ENCODE measurements at places on chromosomes 16 and 17.

- no peak for DNase-seq
These were observed 45.8 kb upstream of the TOX3 start for GRCh38 chr16:52592778-52593177.

DNA sequence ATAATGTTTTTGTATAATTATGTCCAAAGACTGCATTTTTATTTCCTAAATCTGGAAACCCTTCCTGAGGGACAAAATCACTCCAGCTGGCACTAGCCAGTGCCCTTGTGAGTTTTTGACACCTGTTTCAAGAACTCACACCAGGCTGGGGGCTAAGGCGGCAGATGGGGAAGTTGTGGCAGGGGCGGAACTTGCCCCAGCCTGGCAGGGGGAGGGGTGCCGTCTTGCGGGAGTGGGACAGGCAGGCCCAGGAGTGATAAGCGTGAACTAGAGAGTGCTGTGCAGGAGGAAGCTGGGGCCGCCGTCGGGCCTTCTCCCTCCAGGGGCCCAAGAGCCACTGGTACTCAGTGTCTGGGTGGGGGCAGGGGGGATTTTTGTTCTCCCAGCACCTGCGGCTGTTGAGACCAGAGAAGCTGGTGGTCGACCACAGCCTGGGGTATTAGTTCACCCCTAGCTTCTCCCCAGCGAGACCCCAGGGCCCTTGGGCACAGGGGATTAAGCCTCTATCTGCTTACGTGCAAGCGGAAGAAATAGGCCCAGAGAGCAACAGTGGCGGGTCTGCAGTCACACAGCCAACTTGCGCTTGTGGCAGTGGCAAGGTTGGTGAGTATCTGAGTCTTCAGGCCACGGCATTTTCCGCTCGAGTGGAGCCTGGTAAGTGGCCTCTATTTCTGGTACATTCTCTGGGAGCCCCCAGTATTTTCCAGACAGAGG, 40.2 kb upstream of the PLCG2 start:
- DNase-seq, result no peak

GRCh38 chr17:27315322-27315721, 21.4 kb downstream of the WSB1 start:
- no peak for DNase-seq

GRCh38 chr16:24344784-24345183, 88.6 kb downstream of the CACNG3 start:
- DNase-seq, result no peak

DNA sequence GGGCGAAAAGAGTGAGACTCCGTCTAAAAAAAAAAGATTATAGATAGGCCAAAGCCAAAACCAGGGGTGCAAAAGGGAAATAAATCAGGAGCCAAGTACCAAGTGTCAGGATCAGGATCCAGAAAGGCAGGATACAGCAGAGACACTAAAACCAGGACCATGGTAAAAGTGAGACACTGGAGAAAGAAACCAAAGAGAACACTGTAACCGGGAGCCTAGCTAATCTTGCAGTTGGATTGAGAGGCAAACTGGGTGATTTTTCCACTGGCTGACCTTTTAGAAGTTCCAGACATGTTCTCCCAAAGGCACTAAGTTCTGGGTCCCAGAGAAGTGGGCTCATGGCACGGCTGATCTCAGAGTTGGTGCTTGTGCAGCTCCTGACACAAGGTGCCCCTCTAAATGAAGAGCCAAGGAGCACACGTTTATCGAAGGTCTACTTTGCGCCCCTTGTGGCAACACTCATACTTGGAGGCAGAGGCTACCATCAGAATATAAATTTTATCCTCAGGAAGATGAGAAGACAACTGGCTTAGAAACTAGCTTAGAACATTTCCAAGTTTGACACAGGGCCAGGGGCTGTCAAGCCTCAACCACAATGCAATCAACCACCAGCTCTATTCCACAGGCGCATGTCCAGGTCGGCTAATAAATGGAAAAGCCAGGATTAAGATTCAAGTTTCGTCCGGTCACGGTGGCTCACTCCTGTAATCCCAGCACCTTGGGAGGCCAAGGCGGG, 27.5 kb upstream of the HELZ start:
- no peak for DNase-seq

GRCh38 chr16:709566-710499, 4.2 kb upstream of the FBXL16 start:
- no peak for DNase-seq

DNA sequence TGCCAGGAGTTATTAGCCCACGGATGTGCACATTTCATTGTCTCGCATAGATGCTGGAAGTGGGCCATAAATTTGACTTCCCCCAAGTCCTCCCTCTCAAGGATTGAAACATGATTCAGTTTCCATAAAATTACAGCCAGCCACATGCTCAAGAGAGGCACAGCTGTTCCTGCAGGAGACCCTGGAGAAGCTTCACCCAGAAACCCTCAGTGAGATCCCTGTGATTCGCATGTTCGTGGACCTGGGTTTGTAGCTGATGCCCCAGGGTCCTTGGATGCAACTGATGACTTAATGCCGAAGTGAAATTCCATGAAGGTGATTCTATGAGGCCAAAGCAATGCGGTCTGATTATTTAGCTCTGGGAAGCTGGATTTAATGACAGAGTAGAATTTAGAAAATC, 24.7 kb upstream of the AQP8 start:
- no peak for DNase-seq

GRCh38 chr16:82242201-82242600, 72.2 kb upstream of the MPHOSPH6 start:
- no peak for DNase-seq

- no peak for DNase-seq
These were observed 47.6 kb upstream of the NOG start for GRCh38 chr17:56545930-56546329.

DNA sequence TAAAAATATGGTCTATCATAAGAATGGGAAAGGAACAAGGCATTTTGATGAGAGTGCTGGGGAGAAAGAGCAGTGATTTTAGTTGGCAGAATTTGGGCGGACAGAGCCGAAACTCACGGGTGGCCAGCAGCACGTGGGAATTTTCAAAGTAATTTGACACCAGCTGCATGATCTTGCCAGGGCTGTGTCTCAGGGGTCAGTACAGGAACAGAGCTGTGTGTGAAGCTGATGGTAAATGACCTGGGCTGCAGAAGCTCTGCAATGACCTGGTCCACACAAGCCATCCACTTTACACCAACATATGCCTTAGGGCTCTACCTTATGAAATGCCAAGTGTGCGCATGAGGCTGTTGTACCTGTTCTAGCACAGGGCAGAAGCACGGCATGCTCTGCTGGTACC, 112.0 kb downstream of the ZFHX3 start:
- DNase-seq, result no peak

DNA sequence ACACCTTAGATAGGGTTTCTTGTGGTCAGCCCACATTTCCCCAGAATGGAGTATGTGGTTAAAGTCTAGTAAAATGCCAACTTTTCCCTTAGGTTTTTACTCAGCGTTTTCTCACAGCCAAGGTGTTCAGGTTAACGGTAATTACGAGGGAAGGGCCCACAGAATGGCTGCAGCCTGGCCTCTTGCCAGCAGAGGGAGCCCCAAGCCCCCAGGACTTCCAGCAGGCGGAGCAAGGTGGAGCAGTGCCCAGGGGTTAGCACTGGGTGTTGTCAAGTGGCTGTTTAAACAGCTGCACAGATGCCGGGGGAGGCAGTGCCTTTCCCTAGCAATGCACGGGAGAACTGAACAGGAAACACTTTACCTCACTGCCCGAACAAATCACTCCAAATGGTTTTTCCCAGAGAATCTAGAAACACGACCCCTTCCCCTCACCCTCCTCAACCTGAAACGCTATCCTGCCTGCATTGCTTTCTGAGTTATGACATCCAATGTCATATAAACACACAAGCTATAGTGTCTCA, 6.6 kb downstream of the PHB1 start:
- DNase-seq, result peak; percentile 80

- no peak for DNase-seq
These were observed 1.2 kb downstream of the RNF167 start for GRCh38 chr17:4941319-4941610.

GRCh38 chr17:78613416-78613815, 36.2 kb upstream of the DNAH17 start:
- DNase-seq, result no peak

DNA sequence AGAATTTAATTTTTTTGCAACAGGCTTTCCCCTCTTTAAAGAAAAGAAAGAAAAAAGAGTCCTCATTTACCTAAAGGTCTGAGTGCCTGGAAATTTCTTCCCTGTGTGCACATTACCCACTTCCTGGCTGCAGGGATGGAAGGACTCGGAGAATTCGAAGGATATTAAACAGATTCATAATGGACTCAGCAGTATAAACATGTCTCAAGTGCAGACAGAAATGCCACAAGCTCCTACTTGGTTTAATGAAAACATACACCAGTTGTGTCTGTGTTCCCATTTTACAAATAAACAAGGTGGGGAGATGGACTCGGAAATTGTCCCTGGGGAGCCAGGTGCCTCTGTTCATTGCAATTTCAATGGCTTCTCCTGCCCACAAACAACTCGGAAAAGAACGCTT, 47.2 kb downstream of the MEOX1 start:
- DNase-seq, result no peak

DNA sequence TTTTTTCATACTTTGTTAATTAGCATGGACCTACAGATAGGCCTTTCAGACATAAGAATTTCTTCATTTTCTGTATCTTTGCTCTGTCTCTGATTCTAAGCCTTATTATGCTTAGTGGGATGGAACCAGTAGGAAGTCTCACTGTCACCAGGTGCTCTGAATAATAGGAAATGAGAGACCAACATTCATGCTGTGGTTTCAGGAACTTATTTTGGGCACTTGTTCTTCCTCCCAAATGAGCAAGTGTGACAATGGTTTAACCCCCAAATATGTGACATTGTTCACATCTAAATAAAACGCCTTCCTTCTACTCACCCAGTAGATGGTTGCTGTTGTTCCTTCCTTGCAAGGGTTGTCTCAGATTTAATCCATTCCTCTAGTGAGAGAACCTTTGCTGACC, 100.2 kb downstream of the SYCE1L start:
- no peak for DNase-seq

GRCh38 chr17:77644181-77645071, 314.1 kb upstream of the TNRC6C start:
- no peak for DNase-seq

GRCh38 chr17:64573214-64573613, 66.4 kb downstream of the CEP95 start:
- no peak for DNase-seq

GRCh38 chr16:84284154-84284722, 10.4 kb upstream of the WFDC1 start:
- DNase-seq, result no peak

DNA sequence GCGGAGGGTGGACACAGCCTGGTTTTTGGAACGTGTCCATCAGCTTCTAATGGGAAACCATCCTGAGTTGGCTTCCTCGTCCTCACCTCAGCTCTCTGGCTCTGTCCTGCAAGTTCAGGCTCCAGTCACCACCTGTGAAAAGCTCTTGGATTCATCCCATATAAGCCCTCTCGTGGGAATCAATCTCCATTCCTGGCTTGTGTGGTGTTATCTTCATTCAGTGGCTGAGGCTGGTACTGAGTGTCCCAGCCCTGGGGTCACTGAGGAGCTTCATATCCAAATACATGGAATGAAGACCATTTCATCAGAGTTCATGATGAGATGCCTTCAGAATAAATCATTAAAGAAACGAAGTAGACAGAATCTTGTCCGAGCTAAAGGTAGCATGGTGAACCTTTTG, 189.2 kb downstream of the RBFOX1 start:
- DNase-seq, result no peak

- DNase-seq, result no peak
These were observed 3.8 kb upstream of the WIPI1 start for GRCh38 chr17:68461122-68461539.

GRCh38 chr17:70171159-70171558, 1.8 kb downstream of the KCNJ2 start:
- DNase-seq, result no peak

DNA sequence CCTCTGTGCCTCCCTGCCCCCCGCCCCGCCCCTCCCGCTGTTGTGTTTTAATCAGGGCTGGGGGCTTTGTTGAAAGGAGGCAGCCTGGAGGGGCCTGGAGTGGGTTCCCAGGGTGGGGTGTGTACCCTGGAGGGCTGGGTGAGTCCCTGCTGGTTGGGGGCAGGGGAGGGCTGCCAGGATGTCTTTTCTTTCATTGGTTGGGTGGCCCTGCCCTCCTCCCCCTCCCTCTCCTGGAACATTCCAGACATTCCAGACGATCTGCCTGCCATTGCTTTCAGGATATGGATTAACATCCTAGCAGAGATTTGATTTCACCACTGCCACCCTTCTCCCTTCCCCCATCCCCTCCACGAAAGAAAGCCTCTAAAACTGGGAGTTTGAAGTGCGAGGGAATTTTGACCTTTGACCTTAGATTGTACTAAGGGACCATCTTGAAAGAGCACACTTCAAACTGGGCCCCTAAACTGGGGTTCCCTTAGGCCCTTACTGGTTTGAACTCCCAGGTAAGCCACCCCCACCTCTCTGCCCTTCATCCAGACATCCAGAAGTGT, 25.3 kb downstream of the IGF2BP1 start:
- DNase-seq, result no peak

- DNase-seq, result no peak
These were observed 38.2 kb upstream of the ZFHX3 start for GRCh38 chr16:73086108-73086507.

DNA sequence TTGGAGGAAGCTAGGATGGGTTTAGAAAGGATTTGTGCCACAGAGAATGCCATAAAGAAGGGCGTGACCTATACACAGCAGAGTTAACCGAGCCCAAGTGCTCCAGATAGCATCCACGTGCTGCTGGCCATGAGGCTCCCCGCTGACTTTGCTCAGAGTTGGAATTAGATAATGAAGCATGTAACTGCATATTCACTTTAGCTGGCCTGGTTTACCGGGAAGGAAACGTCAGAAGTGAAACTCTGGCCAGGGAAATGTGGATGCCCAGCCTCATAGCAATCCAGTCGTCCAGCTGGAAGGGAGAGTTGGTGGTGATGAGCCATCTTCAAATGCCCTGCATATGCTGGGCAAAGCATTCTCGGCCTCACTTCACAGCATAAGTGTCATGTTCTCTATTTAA, 6.1 kb downstream of the KRT35 start:
- no peak for DNase-seq

DNA sequence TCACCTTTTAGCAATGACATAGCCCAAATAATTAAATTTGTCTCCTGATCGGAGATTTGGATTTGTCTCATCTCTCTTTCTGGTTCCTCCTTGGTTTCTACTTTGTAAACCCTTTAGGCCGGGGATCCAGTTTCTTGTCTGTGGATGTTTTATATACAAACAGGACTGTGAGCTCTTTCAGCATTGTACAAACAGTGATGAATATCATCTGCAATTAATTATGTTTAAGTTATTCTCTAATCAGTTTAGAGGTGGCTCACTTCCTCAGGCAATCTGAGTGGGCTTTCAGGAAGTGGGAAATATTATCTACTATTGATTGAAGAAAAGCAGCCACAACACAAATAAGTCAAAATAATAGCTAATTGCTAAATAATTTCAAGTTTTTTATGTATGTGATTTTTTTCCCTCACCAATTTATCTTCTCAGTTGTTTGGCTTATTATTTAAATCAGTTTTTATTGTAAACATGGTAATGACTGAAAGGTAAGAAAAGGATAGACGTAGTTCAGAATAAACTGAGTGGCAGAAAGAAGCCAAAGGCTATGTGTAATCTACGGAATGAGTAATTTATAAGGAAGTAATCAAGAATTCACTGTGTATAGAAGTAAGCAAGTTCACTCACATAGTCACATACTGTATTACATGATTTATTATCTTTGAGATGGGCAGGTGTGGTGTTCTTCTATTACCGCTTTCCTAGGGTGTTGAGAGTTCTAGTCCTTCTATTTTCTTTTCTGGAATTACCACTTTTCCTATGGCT, 3.4 kb upstream of the ABCC11 start:
- DNase-seq, result no peak

- DNase-seq, result no peak
These were observed 55.8 kb upstream of the ADCY9 start for GRCh38 chr16:4172070-4172469.
